ENCODE measurements at places on chromosomes 16 and 17.

DNA sequence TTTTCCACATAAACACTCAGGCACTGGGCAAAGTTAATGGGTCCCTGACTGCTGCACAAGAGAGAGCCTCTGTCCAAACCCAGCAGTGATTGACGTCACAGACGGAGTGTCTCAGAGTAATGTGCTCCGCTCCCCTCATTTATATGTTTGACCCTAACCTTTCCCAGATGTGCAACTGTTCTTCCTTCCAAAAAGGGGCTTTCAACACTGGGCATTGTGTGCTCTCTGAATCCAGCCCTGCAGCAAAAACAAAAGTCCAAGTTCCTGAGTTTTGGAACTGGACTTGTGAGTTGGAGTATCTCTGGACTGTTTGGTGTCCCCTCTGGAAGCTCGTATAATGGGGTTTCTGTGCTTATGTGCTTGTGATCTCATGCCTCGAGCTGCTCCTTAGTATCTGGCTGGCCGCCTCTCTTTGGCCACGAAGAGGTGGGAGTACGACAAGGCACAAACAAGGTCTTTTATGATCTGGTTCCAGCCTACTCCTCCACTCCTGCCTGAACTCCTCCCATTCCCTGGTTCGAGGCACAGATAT lies 76.4 kb upstream of the SMIM36 start:
- DNase-seq = peak; percentile 50

GRCh38 chr16:49661465-49662187 lies 194.3 kb downstream of the ZNF423 start:
- DNase-seq = no peak

- DNase-seq = no peak
Observed at GRCh38 chr17:74280093-74280513, 6.1 kb downstream of the DNAI2 start.

- DNase-seq = no peak
Observed at GRCh38 chr17:41863074-41863848, 2.0 kb downstream of the KLHL11 start.

GRCh38 chr17:83081684-83082201 lies 2.3 kb downstream of the METRNL start:
- DNase-seq = no peak

DNA sequence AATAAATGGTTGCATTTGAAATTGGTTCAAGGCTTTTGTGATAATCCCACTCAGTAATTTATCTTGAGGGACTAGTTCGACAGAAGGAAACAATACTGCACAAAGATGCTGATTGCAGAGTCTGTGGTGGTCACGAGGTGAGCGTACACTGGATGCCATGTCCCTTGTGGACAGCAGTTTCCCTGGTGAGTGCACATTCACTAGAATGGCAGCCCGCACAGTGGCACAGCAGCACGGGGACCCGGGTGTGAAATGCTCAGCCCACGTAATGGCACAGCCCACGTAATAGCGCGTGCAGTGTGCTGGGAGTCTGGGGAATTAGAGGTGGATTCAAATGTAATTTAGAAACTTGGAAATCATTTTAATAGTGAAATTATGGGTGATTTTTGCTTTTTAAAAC lies 154.0 kb downstream of the LGALS9B start:
- DNase-seq = no peak

GRCh38 chr16:62190426-62190825 lies 154.2 kb upstream of the CDH8 start:
- DNase-seq = peak; percentile 1

DNA sequence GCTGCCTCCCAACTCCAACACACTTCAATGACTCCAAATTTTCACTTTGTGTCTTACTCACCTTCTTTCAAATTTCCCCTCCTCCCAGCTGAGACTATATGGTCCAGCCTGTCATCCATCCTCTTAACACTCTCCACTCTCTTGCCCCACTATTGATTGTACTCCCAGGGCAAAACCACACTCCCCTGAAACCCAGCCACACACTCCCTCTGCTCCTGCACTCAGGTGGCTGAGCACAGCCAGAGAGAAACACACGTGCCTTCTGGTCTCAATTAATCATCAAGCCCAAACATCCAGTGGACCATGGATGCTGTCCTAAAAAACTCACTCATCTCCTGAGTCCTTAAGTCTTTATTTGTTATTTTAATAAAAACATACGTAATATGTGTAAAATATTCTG lies 1026.4 kb downstream of the KCNJ18 start:
- DNase-seq = no peak

DNA sequence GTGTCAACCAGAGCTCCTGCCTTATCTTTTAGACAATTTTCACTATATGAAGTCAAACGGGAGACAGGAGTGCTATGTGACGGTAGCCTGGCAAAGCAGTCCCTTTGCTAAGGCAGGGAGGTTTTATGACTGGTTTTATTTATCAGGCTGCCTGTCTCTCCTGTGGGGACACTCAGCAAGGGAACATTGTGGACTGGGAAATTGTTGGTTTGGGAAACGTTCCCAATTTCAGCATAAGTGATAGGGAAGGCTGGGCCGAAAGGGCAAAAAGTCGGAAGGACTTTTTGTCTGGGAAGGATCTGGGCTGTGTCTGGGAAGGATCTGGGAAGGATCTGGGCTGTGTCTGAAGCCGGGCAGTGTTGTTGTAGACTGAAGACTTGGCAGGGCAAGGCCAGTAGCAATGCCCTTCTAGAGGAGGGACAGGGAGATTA lies 211.2 kb downstream of the PARN start:
- DNase-seq = no peak

DNA sequence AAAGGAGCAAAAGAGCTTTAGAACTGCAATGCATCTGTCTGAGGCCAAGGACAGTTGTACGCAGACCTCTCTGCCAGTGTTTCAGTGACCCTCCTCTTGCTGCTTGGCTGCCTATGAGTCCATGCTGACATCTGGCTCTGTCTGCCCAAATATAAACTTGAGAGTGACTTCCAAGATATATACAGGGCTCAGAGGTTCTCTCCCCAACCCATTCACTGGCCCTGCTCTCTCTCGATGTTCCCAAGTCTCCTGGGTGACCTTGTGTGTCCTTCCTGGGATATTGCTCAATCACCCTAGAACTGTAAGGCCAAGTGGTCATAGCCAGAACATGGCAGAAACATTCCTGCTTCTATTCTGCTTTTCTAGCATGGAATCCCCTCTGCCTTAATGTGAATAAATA lies 716.3 kb downstream of the WWOX start:
- no peak for DNase-seq

DNA sequence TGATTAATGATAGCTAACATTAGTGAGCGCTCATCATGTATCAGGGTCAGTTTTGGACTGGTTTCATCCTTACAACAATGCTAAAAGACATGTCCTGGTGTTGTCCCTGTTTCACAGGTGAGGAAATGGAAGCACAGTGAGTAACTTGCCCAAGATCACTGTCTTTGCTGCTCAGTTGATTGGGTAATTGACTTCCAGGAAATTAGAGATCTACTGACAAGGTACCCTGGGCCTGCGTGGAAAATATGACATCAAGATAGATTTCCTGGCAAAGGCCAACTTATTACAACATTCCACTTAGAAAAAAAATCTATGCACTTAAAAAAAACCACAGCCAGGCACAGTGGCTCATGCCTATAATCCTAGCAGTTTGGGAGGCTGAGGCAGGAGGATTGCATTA lies 96.3 kb downstream of the CYLD start:
- peak; percentile 4 for DNase-seq

DNA sequence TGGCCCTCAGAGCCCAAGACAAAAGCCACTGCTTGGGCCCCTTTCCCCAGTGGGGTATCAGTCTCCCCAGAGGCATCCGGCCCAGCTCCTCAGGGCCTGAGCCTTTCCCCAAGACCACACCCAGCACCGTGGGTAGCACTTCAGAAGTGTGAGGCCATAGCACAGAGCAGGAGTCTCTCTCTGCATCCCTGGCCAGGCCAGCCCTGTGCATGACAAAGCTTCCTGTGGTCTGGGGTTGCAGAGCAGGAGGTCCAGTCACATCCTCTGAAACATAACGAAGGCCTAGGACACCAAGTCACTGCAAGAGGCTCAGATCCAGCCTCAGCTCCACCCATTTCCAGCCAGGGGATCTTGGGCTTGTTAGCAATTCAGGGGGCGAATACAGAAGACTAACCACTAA lies 56.8 kb upstream of the ZNF423 start:
- no peak for DNase-seq

Data from choroid plexus epithelial cell (primary cell).